Stimulated activated CD4-positive, alpha-beta T cell treated with anti-CD3 and anti-CD28 coated beads, Interleukin-1b, Interleukin-23, amount 100 ng/mL, for 1 hour (primary cell): ENCODE measurements at places on chromosomes 16 and 17.

DNA sequence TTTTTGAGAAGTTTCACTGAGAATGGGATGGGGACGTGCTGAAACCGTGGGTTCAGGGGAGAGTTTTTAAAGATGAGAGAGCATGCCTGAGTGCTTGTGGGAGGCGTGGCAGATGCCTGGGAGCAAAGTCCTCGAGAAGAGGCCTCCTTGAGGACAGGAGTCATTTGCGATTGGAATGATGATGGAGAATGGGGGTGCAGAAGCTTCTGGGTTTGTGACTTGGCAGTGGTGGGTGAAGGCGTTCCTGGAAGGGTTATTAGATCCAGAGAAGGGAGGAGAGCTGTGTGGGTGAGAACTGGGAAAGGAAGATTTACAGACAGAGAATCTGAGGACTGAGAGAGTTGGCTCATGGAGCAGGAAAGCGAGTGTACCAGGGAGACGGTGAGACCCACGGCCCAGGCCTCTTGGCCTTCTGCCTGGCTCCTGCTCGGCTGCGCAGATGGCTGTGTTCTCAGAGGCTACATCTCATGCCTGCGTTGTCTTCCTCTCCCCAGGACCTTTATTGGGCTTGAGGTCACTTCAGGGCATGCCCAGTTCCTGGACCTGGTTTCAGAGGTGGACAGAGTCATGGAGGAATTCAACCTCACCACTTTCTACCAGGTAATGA is 8.6 kb upstream of the MMP15 start:
- DNase-seq: no peak

GRCh38 chr16:13077816-13078215 is 176.4 kb downstream of the SHISA9 start:
- no peak for DNase-seq

DNA sequence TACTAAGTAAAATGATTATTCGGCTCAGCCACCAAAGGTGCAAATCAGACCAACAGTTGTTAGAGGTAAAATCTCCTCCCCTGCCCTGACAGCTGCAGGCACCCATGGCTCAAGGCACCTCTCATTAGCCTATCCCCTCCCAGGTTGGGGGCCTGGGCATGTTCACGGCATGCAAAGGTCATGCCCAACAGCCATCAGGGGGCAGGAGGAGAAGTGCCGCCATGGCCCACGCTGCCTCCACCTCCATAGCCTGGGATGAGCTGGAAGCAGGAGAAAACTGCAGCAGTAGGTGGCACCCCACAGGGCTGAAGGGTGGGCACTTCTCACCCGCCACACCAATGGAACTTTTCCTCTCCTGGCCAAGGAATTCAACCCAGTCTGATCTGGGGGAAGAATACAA is 146.4 kb upstream of the COX10 start:
- no peak for DNase-seq

GRCh38 chr17:49224198-49224996 is 6.2 kb downstream of the PHOSPHO1 start:
- DNase-seq: no peak

DNA sequence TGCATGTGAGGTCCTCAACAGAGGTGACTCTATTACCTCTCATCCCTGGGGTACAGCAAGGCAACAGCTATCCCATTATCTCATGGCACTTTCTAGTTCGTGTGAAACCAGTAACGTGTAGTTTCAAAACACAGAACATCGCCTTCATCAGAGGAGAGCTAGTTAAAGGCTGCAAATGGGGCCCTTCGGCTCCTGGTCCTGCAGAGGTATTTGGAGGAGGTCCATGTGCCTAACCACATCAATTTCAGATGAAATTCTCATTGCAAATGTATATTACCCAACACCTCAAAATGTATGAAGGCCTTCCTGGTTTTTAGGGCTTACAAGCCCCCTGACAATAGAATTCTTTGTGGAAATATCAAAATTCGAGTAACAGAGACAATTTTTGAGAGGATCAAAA is 95.7 kb upstream of the PSMD7 start:
- DNase-seq: no peak

- DNase-seq: no peak
Measured at GRCh38 chr16:21260870-21261791, 17.0 kb downstream of the CRYM start.

GRCh38 chr16:609984-610383 is 20.1 kb downstream of the RAB40C start:
- no peak for DNase-seq

DNA sequence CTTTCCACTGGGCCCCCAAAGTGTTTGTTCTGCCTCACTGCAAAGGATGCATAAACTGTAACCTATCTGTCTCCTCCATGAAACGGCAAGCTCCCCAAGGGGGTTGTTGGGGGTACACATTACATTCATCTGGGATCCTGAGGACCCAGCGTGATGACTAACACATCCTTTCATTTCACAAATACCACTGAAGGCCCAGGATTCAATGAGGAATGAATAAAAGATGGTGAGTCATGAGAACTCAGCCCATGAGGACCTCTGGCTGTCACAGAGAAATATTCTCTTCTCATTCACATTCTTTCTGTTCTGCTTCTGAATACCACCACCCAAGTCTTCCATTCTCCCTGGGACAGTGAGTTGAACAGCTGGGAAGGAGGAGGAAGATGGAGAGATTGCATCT is 149.8 kb downstream of the RBFOX3 start:
- DNase-seq: no peak

DNA sequence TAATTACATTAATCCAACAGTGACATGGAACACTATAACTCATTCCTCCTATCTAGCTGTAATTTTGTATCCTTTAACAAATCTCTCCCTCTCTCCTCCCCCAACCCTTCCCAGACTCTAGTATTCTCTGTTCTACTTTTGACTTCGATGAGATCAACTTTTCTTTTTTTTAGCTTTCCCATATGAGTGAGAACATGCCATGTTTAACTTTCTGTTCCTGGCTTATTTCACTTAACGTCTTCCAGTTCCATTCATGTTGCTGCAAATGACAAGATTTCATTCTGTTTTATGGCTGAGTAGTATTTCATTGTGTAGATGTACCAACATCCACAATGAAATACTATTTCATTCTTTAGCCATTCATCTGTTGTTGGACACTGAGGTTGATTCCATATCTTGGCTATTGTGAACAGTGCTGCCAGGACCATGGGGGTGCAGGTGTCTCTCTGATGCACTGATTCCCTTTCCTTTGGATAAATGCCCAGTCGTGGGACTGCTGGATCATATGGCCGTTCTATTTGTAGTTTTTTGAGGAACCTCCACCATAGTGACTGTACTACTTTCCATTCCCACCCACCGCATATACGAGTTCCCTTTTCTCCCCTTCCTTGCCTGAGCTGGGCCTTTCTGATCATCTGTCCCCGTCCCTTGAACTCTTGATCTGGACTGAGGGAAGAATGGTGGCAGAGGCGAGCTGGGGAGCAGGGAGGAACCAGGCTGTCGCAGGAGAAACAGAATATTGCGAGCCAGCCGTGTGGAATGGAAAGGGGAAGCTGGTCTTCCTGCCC is 7.7 kb upstream of the CEP295NL start:
- DNase-seq: no peak

DNA sequence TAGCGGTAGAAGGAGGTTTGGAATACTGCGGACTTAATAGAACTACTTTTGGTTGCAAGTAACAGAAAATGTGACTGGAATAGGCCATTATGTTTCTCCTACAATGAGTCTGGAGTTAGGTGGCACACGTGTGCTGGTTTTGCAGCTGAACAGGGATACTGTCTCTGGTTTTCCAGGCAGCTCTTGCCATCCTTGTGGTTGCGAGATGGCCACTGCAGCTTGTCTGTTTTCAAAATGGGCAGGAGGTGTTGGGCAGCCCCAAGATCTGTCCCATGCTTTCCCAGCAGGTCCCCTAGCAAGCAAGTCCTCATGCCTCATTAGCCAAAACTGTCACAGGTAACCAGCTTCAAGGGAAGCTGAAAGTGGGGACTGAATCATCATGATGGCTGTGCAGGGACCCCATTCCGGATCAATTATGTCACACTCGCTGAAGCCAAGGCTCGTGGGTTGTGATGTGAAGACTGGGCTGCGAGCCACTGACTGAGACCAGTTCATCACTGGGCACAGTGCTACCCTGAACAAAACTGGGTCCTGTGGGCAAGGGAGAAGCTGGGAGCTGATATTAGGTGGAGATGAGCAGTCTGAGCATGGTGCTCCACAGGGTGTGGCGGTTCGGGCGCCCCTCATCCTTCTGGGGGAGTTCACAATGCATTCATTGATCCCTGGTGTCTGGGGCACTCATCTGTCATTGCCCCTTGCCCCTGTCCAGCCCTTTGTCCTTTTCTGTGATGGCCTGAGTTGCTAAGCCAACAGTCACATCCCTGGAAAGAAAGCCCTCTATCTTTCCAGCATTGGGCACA is 82.1 kb downstream of the KSR1 start:
- no peak for DNase-seq

GRCh38 chr16:71846431-71846830 is 655 bp downstream of the ATXN1L start:
- DNase-seq: no peak

- no peak for DNase-seq
Measured at GRCh38 chr16:73154063-73154870, 106.3 kb upstream of the ZFHX3 start.

DNA sequence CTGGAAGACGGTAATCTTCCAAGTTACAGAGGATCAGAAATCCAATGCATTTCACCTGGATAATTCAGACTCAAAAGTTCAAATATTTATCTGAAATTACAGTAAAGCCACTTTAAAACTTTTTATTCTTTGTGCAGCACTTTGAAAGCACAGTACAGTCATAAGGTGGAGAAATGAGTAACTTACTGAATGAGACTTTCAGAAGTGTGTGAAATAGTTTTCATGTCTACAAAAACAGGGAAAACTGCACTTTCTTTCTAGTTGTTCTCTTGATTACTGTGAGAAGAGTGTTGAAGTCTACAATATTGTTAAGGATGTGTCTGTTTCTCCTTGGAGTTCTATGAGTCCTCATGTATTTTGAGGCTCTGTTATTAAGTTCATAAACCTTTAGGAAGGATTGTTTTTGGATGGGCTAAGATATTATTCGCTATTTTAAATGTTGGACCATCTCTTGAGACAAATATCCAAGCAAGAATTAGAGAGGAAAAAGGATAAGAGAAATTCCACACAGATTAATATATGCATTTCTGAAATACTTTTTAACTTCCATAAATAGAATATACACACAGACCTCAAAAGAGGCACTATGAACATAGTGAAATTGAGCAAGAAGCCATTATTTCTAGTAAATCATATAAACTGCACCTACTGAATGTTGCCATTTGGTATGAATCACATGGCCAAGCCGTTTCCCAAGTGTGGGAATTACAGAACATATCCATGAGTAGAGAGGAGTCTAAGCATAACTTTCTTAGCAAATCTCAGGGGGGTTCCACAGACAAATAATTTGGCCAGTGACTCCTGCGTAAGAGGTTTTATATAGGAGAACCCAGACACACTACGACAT is 83.6 kb upstream of the PLEKHM1 start:
- DNase-seq: no peak

- no peak for DNase-seq
Measured at GRCh38 chr17:356671-357434, 4.2 kb upstream of the RPH3AL start.

DNA sequence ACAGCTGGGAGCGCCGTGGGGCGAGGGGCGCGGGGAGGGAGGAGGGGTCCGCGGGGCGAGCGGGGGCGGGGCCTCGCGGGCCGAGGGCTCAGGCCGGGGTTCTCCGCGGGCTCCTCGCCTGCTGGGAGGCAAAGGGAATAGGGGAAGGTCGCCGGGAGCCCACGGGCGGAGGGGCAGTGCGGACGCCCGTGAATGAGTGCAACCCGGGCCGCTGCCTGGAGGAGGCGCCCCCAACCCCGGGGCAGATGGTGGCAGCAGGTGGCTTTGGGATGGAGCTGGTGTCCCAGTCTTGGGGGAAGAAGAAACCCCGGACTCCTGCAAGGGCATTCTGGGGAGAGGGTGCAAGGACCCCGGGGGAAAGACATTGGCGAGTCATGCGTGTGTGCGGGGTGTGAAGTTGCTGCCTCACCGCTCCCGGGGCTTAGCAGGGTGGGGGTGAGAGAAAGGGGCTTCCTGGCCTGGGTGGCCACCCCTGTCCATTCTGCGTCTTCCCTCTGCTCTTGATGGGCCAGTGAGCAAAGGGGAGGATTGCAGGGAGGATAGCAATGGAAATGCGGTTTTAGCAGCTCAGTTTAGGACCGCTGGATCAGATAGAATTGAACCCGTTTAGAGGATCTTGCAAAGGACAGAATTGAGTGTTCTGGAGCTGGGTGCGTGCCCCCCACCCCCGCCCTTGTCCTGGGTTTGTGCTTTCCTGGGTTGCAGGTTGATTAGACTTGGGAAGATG is 526 bp downstream of the KIAA0513 start:
- DNase-seq: no peak

GRCh38 chr16:19831678-19832077 is 53.0 kb downstream of the GPRC5B start:
- no peak for DNase-seq

GRCh38 chr16:62610291-62610690 is 574.1 kb upstream of the CDH8 start:
- DNase-seq: no peak

- DNase-seq: no peak
Measured at GRCh38 chr16:4021070-4021779, 95.0 kb downstream of the ADCY9 start.

DNA sequence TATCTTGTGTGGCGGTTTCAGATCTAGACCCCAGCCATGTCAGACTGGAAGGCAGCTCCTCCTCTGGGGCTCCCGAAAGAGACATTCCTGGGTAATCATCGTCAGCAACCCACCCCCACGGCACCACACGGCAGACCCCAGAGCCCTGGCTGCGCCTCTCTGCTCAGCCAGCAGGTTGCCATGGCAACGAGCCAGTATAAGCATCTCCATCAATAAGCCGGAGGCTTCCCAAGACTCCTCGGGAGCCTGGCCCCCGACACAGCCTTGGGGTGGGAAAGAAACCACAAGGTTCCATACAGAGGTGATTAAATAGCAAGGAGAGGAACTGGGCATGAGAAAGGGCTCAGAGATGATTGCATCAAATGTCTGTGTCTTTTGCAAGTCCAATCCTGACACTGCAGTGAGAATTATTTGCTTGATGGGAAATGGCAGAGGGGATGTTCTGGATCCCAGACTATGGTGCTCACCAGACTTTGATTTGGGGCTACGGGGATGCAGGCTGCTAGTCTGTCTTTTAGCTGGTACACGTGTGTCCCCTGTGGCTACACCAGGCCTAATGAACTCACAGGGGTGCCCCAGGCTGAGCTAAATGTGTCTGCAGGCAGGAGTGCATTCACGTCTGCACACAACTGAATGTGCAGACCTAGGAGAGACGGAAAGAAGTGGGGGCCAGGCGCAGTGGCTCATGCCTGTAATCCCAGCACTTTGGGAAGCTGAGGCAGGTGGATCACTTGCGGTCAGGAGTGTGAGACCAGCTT is 320.5 kb upstream of the TNRC6C start:
- DNase-seq: no peak

GRCh38 chr16:2752850-2753732 is 653 bp downstream of the SRRM2 start:
- no peak for DNase-seq

- DNase-seq: no peak
Measured at GRCh38 chr16:27511657-27512448, 37.9 kb downstream of the GTF3C1 start.

DNA sequence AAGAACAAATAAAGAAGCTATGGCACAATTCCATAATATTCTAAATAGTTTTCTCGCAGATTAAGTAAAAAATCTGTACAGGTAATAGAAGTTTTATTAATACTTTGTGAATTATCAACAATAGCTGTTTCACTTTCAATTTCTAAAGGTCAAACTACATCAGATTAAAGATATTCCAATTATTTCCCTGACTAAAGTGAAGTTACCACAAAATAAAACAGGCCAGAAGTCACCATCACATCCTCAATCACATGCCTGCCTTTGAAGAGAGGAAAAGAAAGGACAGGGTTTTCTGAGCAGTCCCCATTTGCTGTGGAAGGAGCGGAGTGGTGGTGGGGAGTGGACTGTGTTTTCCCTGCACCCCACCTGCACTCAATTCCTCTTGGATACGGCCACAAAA is 11.1 kb downstream of the ITFG1 start:
- no peak for DNase-seq
